NCI-H1105 (cell line): ENCODE measurements at places on chromosomes 16 and 17.
A peak's percentile ranks its signal among the peaks of the same experiment; 100 is the strongest.

DNA sequence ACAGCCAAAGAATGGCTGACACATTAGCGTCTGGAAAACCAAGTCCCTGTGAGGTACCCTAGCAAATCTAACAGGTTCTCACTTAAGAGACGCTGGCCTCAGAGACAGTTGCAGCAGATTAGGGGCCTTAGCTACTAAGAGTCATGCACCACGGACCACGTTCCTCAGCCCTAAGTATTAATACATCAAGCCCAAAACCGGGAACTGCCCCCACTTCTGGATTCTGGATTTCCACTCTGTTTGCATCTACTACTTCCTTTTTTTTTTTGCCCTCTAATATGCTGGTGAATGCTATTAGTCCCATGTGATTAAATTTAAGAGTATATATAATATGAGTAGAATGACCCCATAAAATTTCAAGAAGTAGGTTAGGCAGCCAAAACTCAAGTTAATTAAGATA is 775 bp upstream of the TERB1 start:
- no peak for DNase-seq

- DNase-seq: no peak
These were observed 43.3 kb downstream of the POLR3K start for GRCh38 chr16:9903-10665.

DNA sequence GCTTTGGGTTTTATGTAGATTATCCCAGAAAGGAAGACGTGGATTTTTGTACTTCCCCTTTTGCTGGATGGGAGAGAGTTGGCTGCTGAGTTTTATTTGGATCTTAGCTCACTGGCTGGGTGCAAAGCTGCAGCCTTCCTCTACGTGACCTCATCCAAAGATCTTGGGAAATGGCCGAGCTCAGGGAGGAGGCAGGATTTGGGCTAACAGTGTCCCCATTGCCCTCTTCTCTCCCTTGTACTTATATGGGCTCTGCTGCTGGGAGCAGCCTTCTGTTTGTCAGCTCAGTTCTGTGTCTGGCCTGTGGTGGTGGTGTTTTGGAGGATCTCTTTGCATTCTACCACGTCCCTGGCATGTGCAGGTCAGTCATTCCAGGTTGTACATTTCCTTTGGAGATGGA is 2.0 kb downstream of the AOC3 start:
- no peak for DNase-seq

GRCh38 chr16:76970745-76971099 is 220.3 kb upstream of the MON1B start:
- DNase-seq: no peak

DNA sequence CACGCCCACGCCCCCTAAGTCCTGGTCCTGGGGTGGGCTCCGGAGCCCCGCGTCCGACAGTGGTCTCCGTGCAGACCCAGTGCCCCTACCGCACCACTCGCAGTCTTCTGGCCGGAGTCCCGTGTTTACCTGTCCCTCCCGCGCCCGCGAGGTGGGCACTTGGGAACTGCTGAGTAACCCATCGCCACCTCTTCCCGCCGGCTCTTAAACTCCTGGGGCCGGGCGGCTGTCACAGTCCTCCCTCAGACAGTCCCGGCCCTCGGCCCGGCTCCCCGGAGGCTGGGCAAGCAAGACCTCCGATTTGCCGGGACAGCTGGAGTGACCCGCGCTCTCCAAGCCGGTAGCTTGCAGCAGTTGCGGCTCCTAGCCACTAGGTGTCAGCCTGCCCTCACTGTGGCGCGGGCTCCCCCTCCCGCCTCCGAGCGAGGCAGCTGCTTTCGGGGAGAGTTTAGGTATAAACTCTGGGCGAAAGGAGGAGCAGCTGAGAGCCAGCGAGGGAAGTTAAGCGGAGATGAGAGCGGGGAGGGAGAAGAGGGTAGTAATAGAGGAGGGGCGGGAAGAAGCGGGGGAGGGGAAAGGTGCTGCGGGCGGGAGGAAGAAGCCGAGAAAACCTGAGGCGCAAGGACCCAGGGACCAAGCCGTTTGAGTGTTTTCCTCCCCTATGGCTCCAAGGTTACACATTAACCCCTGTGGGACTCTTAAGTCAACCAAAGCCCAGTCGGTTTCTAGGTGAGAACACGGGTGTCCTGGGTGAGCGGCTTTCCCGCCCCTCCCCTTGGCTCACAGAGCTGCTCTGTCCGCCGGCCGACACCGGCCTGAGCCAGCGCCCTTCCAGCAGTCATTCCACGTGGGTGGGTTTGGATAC is 826 bp upstream of the TLCD1 start:
- peak; percentile 92 for DNase-seq

GRCh38 chr16:67183-67791 is 5.1 kb downstream of the RHBDF1 start:
- DNase-seq: no peak

GRCh38 chr17:1916316-1916715 is 86.5 kb downstream of the RPA1 start:
- no peak for DNase-seq

DNA sequence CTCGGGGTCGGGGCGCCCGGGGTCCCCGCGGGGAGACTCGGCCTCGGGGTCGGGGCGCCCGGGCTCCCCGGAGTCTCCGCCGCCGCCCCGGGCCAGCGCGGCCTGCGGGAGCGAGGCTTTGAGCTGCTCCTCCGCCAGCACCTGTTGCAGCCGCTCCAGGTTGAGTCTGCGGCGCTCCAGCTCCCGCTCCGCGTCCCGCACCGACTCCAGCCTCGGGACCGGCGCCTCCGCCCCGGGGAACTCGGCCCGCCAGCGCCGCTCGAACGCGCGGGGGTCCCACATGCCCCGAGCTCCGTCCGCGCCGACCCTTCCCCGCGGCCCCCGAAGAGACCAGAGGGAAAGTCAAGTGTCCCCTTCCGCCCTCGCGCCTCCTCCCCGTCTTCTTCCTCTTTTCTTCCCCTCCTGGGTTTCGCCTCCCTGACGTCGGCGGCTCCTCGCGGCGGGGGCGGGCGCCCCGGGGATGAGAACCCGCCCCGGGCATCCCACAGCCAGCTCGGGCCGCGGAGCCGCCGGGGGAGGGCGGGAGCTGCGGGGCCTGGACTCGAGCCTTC is 40.8 kb upstream of the BHLHA9 start:
- no peak for DNase-seq

- no peak for DNase-seq
These were observed 95.4 kb downstream of the MRM1 start for GRCh38 chr17:36696805-36697204.

GRCh38 chr17:28745786-28746411 is 2.1 kb downstream of the TRAF4 start:
- DNase-seq: no peak

DNA sequence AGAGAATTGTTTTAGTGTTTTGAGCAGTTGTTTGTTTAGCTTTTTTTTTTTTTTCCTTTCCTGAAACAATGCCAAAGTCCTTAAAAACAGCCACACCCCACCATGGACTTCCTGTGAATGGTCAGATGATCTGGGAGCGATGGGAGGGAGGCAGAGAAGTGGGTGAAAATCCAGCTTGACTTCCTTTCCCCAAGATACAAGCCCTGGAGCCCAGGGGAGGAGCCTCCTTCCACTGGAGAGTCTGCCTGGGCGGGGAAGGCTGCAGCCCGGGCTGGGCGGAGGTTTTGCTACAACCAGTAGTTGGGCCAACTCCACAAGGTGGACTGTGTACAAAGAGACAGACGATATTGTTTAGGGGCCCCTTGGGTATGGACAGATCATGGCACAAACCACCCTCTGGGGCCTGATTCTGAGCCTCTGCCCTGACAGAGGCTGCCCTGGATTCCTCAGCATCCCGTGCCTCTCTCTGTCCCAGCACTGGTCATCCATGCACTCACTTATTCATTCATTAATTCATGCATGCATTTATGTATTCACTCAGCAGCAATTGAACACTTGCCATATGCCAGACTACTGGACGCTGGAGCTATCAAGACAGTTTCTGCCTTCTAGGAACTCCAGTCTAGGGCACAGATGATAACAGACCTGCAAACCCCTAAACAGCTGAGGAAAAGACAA is 29.8 kb downstream of the WSB1 start:
- DNase-seq: no peak

DNA sequence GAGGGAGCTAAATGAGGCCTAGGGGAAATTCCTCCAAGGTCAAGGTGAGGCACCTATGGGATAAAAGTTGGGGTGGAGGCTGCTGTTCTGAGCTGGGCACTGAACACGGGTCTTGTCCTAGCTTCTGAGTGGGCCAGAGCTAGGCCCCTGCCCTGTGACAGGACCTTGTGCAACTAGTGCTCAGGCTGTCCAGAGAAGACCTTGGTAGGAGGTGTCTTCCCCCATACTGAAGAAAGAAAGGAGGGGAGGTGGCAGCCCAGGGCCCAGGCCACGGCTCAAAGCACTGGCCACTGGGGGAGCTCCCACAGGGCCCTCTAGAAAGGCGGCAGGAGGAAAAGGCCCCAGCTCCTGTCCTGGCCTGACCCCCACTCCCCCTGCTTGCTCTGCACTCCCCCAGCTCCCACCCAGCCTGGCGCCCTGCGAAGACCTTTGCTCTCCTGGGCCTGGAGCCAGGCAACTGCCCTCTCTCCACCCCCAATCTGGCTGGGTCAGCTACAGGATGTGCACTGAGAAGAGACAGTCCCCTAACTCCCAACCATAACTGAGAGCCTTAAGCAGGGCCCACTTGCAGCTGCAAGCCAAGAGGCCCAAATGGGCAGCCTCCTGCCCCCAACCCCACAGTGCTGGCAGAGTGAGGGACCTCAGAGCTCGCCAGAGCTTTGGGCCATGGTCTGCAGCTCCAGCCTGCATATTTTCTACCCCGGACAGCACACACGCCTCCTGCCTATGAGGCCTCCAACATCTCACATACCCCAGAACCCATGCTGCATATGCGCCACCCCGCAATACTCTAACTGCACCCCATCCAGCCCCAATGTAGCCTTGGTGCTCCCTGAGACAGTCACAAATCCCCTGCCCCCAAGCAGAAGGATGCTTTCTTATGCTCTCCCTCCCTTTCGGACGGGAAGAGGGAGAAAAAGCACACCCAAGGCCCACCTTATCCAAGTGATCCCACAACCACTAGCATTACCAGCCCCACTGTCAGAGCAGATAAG is 15.3 kb downstream of the HSD11B2 start:
- no peak for DNase-seq

DNA sequence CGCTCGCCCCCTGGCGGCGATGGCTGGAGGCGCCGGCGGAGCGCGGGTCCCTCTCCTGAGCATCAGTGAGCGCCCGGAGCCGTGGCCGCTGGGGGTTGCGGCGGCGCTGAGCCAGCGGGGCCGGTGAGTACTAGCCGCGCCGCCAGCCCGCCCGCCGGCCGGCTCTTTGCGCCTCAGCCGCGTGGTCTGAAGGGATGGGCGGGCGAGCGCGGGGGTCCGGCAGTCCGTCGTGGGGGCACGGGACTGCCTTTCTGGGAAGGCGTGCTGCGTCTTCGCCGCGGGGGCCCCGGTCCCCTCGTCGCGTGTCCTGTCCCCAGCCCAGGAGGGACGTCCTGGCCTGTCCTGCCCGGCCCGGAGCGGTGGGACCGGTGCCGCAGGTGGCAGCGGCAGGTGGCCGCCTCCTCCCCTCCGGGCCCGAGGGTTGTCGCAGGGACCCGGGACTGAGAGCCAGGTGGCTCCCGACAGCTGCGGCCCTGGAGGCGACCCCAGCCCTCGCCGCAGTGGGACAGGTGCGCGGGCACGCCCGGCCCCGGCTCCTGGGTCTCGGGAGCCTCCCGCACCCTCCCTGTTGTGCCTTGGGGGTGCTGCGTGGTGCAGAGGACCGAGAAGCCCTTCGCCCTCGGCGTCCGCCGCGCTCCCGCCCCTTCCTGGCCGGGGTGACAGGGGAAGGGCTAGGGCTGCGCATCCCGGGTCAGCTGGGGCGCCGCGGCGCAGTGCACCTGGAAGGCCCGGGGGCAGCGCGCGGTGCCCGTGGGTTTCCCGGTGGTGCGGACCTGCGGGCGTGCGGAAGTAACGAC is at the start of gene SPECC1:
Gene SPECC1 (plus strand): TSS at position 58 of the 797 bp plus-strand sequence. CDS start 87,293 bp downstream, outside the sequence.
- DNase-seq: peak; percentile 78

GRCh38 chr17:76384987-76385891 is 830 bp downstream of the SPHK1 start:
- no peak for DNase-seq

- DNase-seq: peak; percentile 33
These were observed 439 bp downstream of the TRIM25 start for GRCh38 chr17:56913353-56913866.

- DNase-seq: no peak
These were observed 87.4 kb downstream of the ANKRD11 start for GRCh38 chr16:89402962-89403361.

DNA sequence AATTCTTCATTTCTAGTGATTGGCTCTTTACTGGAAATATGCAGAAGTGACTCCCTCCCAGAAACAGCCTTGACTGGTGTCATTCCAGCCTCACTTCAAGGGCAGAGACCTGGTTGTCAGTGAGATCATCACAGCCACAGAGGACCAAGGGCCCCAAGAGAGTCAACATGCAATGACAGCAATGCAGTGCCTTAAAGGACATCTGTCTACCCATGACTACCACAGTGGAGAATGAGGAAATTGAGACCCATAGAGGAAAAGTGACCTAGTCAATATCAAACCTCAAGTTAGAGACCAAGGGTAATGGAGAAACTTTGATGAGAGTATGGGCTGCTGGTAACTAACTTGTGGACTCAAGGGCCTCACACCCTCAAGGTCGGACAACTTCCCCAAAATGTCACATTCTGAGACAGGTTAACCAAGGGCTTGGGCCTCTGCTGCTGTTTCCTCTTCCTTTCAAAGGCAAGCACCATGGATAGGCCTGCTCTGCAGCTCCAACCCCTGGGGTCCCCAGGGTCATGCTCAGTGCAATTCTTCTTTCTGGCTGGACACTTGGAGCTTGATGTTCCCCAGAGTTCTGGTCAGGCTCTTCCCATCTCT is 11.3 kb downstream of the NOG start:
- DNase-seq: no peak

- DNase-seq: no peak
These were observed 28.5 kb downstream of the HOXB1 start for GRCh38 chr17:48502312-48502711.

GRCh38 chr17:39527220-39527813 is 66.0 kb downstream of the CDK12 start:
- no peak for DNase-seq

GRCh38 chr16:13186813-13187212 is 285.4 kb downstream of the SHISA9 start:
- DNase-seq: no peak

DNA sequence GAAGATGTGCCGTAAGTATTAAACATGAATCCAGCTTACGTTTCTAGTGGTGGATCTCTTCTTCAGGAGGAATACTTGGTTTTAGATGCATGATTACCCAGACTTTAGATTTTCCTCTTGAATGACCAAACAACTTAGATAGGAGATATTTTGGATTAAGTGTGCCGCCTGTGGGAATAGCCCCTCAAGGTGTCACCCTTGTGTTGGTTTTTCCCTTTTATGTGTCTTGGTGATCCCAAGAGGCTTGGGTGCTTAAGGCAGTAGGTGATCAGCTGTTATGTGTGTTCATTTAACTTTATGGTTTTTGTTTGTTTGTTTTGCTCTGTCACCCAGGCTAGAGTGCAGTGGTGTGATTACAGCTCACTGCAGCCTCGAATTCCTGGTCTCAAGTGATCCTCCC is 115.1 kb downstream of the PPM1E start:
- no peak for DNase-seq

GRCh38 chr16:1150511-1150982 is 2.4 kb upstream of the CACNA1H start:
- DNase-seq: no peak

GRCh38 chr17:63911657-63912100 is 621 bp upstream of the CSHL1 start:
- DNase-seq: no peak
